Activated CD4-positive, alpha-beta memory T cell treated with anti-CD3 and anti-CD28 coated beads, Interleukin-2, amount 10 ng/mL, durations not matched to agents 7 days and 5 days (primary cell): ENCODE measurements at places on chromosomes 6 and 20. TPM values are rescaled to one million over a fixed set of nuclear protein-coding genes. Genes with fewer than 3 reads are reported as not detected.

- no peak overlapping the region for H3K4me3 ChIP-seq
- peaks cover 6% of the 10 kb centered on the region for H3K27me3 ChIP-seq
- DNase-seq: no peak
- no peak overlapping the region for H3K27ac ChIP-seq
These were observed 144.3 kb upstream of the SULF2 start for GRCh38 chr20:47929368-47930115.

GRCh38 chr6:50993941-50994720, 175.5 kb downstream of the TFAP2B start:
- H3K4me1 ChIP-seq: no peaks in the 10 kb centered on the region
- H3K27ac ChIP-seq: no peak overlapping the region
- DNase-seq: no peak
- no peak overlapping the region for H3K4me3 ChIP-seq

DNA sequence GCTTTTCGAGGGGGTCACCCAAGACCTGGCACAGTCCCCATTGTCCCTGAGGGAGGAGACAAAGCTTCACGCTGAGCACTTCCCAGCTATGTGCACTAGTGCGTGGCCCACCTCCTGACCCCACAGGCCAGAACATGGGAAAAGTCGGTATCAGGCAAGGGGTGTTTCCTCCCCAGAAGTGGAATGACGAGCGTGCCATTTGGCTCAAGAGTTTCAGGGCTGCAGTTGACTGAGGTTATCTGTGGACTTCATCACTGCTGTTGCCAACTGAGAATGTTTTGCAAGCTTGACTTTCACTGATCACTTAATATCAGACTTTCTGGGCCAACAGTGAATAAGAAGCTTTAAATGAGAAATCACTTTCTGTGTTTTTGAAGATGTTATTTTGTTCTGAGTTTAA, 137.0 kb upstream of the AFDN start:
- no peaks in the 10 kb centered on the region for H3K4me1 ChIP-seq
- peaks cover 54% of the 10 kb centered on the region for H3K27me3 ChIP-seq
- H3K4me3 ChIP-seq: no peak overlapping the region
- no peak overlapping the region for H3K27ac ChIP-seq
- no peaks in the 10 kb centered on the region for H3K36me3 ChIP-seq
- DNase-seq: no peak

GRCh38 chr6:12504325-12504966, 212.1 kb upstream of the PHACTR1 start:
- H3K27me3 ChIP-seq: no peaks in the 10 kb centered on the region
- H3K4me1 ChIP-seq: no peaks in the 10 kb centered on the region
- DNase-seq: no peak
- H3K27ac ChIP-seq: no peak overlapping the region

GRCh38 chr6:98044791-98045470, 761.9 kb upstream of the MMS22L start:
- no peak overlapping the region for H3K4me3 ChIP-seq
- H3K4me1 ChIP-seq: no peaks in the 10 kb centered on the region
- no peak for DNase-seq
- H3K36me3 ChIP-seq: no peaks in the 10 kb centered on the region
- H3K27ac ChIP-seq: no peak overlapping the region

DNA sequence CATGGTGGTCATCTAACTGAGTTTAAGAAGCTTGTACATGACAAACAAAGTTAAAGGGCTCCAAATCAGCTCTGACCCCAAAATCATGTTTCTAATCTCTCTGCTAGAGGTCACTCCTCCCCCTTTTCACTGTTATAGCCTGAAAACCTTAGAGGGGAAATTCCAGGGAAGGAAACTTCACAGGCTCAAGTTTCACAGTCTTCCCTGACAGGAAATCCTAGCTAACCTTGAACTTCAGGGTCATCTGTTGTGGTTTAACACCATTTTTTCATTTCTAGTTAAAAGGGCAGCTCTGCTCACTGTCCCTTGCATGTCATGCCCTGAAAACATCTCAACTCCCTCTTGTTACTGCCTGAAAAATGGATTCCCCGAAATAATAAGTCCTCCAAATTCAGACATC, 104.4 kb upstream of the BMP2 start:
- no peak overlapping the region for H3K4me3 ChIP-seq
- no peak overlapping the region for H3K27ac ChIP-seq
- H3K27me3 ChIP-seq: no peaks in the 10 kb centered on the region
- H3K36me3 ChIP-seq: no peaks in the 10 kb centered on the region
- no peaks in the 10 kb centered on the region for H3K4me1 ChIP-seq

DNA sequence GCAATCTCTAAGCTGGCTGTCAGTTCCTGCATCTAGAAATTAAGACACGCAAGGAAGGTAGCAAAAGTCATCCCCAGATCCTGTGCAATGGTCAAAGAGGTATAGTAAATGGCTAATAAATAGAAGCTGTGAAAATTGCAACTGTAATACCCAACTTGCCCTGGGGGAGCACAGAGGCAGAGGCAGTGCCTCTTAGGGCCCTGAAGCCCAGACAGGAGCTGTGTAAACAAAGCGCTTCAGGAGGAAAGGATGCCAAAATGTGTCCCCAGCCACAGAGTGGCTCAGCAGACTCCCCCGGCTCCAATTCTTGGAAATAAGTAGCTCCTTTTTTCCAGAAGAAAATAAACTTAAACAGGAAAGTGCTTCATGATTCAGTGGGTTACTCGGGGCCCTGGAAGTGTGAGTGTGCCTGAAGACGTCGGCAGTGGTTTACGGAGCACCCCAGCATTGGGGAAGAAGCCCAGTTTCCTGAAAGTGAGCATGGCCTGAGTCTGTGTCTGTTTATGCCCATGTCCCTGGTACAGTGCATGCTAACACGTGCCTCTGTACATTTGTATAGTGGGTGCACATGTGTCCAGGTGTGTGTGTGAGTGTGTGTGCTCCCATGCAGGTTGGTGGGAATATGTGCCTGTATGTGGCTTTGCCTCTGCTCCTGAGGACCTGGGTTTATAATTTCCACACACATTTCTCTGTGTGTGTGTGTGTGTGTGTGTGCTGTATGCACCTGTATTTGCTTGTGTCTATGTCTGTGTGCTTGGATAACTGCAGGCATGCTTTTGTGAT, 246.7 kb downstream of the MAFB start:
- H3K27me3 ChIP-seq: no peaks in the 10 kb centered on the region
- no peaks in the 10 kb centered on the region for H3K4me1 ChIP-seq
- H3K36me3 ChIP-seq: no peaks in the 10 kb centered on the region

- H3K4me1 ChIP-seq: peaks cover under 1% of the 10 kb centered on the region
- H3K36me3 ChIP-seq: no peaks in the 10 kb centered on the region
- H3K4me3 ChIP-seq: no peak overlapping the region
- H3K27ac ChIP-seq: no peak overlapping the region
- DNase-seq: no peak
These were observed 291.4 kb downstream of the PLCB1 start for GRCh38 chr20:8423482-8423881.

DNA sequence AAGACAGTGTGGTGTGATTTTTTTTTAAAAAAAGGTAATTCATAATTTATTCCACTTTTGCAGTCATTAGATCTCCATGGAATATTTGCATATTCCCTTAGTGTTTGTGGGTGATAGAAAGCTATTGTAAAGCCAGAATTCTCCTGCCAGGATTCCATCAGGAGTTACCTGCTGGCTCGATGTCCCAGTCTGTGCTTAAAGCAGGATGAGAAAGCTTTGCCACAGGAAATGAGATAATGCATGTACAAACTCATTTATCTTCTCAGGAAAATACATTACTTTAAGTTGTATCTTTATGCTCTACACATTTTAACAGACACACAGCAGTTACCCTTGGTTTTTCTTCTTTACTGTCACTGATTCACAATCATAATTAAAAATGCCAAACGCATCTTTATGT, 553.0 kb downstream of the CD109 start:
- no peak overlapping the region for H3K4me3 ChIP-seq
- H3K27me3 ChIP-seq: no peaks in the 10 kb centered on the region
- DNase-seq: no peak
- no peaks in the 10 kb centered on the region for H3K4me1 ChIP-seq
- no peak overlapping the region for H3K27ac ChIP-seq

- H3K4me1 ChIP-seq: peaks cover 67% of the 10 kb centered on the region
- no peak overlapping the region for H3K27ac ChIP-seq
- no peak for DNase-seq
- H3K36me3 ChIP-seq: peaks cover 5% of the 10 kb centered on the region
These were observed 5.6 kb upstream of the HECA start for GRCh38 chr6:139129284-139129683.

GRCh38 chr6:38518511-38519304, 121.0 kb downstream of the BTBD9 start:
- peaks cover 11% of the 10 kb centered on the region for H3K4me1 ChIP-seq
- H3K27ac ChIP-seq: no peak overlapping the region
- no peaks in the 10 kb centered on the region for H3K36me3 ChIP-seq
- no peaks in the 10 kb centered on the region for H3K27me3 ChIP-seq
- no peak overlapping the region for H3K4me3 ChIP-seq

DNA sequence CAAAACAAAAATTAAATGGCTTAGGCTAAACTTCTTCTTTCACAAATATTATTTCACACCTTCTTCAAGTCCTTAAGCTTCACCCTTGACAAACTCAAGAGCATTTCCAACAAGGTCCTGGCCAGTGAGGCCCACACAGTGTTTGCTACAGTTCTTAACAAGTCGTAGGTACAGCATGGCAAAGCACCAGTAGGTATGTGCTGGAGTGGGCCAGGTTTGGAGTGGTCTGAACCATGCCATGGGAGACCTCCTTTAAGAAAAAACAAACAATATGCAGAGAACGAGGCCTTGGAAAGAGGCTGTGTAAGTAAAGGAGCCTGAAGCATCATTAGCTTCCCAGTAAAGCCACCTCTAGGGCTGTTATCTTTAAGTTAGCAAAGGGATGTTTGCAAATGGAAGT, 154.3 kb upstream of the SNX9 start:
- no peaks in the 10 kb centered on the region for H3K36me3 ChIP-seq
- H3K4me3 ChIP-seq: no peak overlapping the region
- peaks cover 4% of the 10 kb centered on the region for H3K27me3 ChIP-seq
- no peak overlapping the region for H3K27ac ChIP-seq
- DNase-seq: no peak

- H3K27ac ChIP-seq: no peak overlapping the region
- H3K4me1 ChIP-seq: no peaks in the 10 kb centered on the region
- DNase-seq: peak; percentile 37
- H3K27me3 ChIP-seq: peaks cover 89% of the 10 kb centered on the region
- no peak overlapping the region for H3K4me3 ChIP-seq
- peaks cover 6% of the 10 kb centered on the region for H3K36me3 ChIP-seq
These were observed 2.7 kb upstream of the PAX1 start for GRCh38 chr20:21702553-21703470.

- no peaks in the 10 kb centered on the region for H3K36me3 ChIP-seq
- H3K4me3 ChIP-seq: no peak overlapping the region
- no peak overlapping the region for H3K27ac ChIP-seq
- no peaks in the 10 kb centered on the region for H3K4me1 ChIP-seq
- peaks cover 7% of the 10 kb centered on the region for H3K27me3 ChIP-seq
These were observed 245.4 kb upstream of the EXOC2 start for GRCh38 chr6:938271-938905.

DNA sequence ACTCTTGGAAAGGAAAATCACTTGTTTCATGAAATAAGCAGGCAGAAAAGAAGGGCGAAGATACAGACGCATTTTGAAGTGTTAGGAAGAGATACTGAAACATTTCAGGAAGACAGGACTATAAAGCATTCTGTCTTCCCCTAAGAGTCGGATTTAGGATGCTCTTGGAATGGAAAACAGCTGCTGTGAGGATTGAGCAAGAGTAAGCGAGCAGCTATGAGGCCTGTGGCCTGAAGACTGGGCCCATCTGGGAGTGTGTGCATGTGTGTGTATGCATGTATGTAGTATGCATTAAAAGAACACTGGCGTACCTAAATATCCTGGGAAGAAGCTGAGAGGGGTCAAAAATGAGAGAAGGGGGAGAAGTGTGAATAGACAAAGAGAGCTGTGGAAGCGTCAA, 83.6 kb downstream of the SIM1 start:
- H3K4me3 ChIP-seq: no peak overlapping the region
- H3K36me3 ChIP-seq: no peaks in the 10 kb centered on the region
- DNase-seq: no peak
- H3K4me1 ChIP-seq: peaks cover 1% of the 10 kb centered on the region
- H3K27me3 ChIP-seq: peaks cover 5% of the 10 kb centered on the region

- H3K4me1 ChIP-seq: no peaks in the 10 kb centered on the region
- H3K27ac ChIP-seq: no peak overlapping the region
- no peak overlapping the region for H3K4me3 ChIP-seq
- no peaks in the 10 kb centered on the region for H3K36me3 ChIP-seq
- no peaks in the 10 kb centered on the region for H3K27me3 ChIP-seq
- DNase-seq: no peak
These were observed 453.2 kb downstream of the QKI start for GRCh38 chr6:163867518-163868292.

- no peak overlapping the region for H3K4me3 ChIP-seq
- no peak for DNase-seq
- H3K27ac ChIP-seq: no peak overlapping the region
- H3K4me1 ChIP-seq: no peaks in the 10 kb centered on the region
- H3K27me3 ChIP-seq: peaks cover 19% of the 10 kb centered on the region
- H3K36me3 ChIP-seq: no peaks in the 10 kb centered on the region
These were observed 224.2 kb downstream of the DLL1 start for GRCh38 chr6:170066679-170067078.

- H3K27me3 ChIP-seq: peaks cover 4% of the 10 kb centered on the region
- H3K36me3 ChIP-seq: peaks cover 3% of the 10 kb centered on the region
- peaks cover 26% of the 10 kb centered on the region for H3K4me1 ChIP-seq
- no peak overlapping the region for H3K27ac ChIP-seq
- H3K4me3 ChIP-seq: no peak overlapping the region
- DNase-seq: no peak
These were observed 86.5 kb upstream of the CST7 start for GRCh38 chr20:24862606-24863005.

- H3K4me3 ChIP-seq: peak overlapping the region; percentile 87
- peaks cover 75% of the 10 kb centered on the region for H3K4me1 ChIP-seq
- H3K36me3 ChIP-seq: peaks cover 78% of the 10 kb centered on the region
- H3K27ac ChIP-seq: peak overlapping the region; percentile 86
- H3K27me3 ChIP-seq: no peaks in the 10 kb centered on the region
These were observed 4.2 kb downstream of the TNFAIP3 start for GRCh38 chr6:137871291-137871690.

DNA sequence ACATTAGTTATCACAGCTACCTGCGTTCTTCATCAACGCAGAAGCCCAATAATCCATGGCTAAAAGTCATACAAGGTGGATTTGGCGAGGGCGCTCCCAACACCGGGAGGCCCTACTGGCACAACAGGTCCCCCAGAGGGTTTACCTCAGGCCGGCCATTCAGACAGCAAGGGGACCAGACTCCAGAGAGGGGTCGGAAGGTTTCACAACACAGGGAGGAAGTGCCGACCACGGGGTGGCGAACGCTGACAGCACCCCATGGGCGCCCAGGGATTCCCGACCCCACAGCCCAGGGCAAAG, 1515.9 kb upstream of the DEFB115 start:
- no peaks in the 10 kb centered on the region for H3K27me3 ChIP-seq
- DNase-seq: no peak
- no peak overlapping the region for H3K27ac ChIP-seq
- H3K4me1 ChIP-seq: no peaks in the 10 kb centered on the region

Gene GNMT
- total RNA-seq: 0.60 TPM

Gene WFDC10B
- total RNA-seq: not detected

Gene DACT2
- 0.15 TPM for total RNA-seq

Gene COX4I2
- total RNA-seq: not detected

Gene DEFB132
- not detected for total RNA-seq

Gene HRH3
- total RNA-seq: not detected

Gene IL20RA
- not detected for total RNA-seq

Gene RIPOR2
- total RNA-seq: 234 TPM

Gene ZNFX1
- 89.5 TPM for total RNA-seq

Gene RBCK1
- total RNA-seq: 133 TPM

Gene HAO1
- not detected for total RNA-seq

Gene QRSL1
- total RNA-seq: 12.2 TPM
